Activated CD4-positive, alpha-beta T cell treated with anti-CD3 and anti-CD28 coated beads, Interleukin-2, amount 50 U/mL, for 4 hours (primary cell): ENCODE measurements at places on chromosomes 6 and 20.

DNA sequence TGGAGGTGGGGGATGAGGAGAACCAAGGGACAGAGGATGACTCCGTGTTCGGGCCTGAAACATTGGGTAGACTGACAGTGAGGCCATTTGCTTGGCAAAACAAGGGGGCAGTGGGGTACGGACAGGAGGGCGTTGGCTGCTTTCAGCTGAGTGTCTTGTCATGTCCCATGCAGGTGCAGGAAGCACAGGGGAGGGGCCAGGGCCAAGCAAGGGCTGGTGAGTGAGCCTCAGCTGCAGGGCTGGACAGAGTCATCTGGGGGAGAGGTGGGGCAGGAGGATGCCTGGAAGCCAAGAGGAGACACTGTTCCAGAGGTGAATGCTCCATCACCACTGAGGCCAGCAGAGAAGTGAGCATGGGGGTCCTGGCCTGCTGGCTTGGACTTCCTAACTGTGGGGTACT lies 78.4 kb downstream of the ERMARD start:
- DNase-seq: no peak

- no peak for DNase-seq
These were observed 13.6 kb downstream of the POU3F2 start for GRCh38 chr6:98847779-98848538.

DNA sequence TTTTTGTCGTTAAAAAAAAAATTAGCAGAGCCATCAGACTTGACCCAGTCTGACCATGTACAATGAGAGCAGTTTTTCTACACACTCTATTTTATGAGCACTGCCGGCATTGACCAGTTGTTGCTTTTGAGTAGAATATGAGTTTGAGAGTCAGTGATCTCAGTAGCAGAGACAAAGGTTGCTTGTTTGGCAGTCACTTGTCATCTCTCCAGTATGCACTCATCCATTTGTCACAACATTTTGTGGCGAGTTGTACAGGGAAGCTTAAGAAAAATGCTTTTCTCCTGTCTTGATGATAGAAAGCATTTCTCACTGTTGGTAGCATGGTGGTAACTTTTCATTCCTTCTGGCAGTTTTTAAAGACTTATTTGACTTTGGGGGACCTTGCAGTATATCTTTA lies 159.9 kb downstream of the MMS22L start:
- no peak for DNase-seq

GRCh38 chr6:19836799-19837510 lies at the start of gene ID4:
Gene ID4 (plus strand): TSS chr6:19837370. CDS start chr6:19837755, 385 bp downstream.
- DNase-seq: no peak

GRCh38 chr6:100415768-100416167 lies 49.0 kb downstream of the SIM1 start:
- DNase-seq: no peak

DNA sequence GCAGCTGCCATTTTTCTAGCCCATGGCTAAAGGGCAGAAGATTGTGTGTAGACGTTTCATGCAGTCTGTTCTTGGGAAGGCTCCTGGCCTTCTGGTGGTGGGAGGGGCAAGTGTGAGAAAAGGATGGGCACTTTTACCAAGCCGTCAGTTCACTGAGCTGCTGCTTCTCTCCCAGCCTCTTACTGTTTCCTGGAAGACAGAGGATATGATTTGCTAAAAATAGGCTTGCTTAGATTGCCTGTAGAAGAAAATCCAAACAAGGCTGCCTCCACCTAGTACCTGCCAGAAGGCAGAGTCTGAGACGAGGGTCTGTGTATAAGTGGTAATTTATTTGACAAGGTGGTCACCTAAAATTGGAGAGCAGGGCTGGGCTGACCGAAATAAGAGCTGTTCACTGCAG lies 7.5 kb downstream of the KIZ start:
- no peak for DNase-seq

- no peak for DNase-seq
These were observed 40.1 kb upstream of the TFAP2C start for GRCh38 chr20:56588996-56589395.

- no peak for DNase-seq
These were observed 2.8 kb upstream of the TOMM6 start for GRCh38 chr6:41784581-41785171.

DNA sequence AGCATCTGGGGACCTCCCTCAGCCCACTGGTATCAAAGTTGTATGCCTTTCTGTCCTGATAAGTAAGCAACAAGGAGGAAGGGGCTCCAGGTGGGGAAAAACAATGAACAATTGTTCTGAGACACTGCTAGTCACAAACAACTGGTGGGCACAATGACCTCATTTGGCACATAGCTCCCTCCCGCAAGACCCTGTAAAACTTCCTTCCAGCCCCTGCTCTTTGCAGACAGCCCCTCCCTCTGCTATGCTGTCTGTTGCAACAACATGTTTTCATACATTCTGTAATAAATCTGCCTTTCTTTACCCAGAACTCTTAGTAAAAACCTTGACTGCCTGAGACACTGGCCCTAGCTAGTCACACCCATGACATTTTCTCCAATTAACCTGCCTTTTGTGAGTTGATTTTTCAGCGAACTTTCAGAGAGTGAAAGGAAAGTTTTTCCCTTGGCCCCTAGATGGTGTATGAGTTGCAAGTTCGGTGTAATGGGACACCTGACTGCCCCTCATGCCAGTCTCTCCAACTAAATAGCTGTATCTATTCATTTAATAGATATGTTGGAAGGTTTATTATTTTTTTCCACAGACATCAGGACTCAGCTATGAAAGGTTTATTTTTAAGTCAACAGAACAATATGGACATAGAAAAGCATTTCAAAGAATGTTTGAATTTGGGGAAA lies 142.3 kb upstream of the SLC22A16 start:
- DNase-seq: no peak

DNA sequence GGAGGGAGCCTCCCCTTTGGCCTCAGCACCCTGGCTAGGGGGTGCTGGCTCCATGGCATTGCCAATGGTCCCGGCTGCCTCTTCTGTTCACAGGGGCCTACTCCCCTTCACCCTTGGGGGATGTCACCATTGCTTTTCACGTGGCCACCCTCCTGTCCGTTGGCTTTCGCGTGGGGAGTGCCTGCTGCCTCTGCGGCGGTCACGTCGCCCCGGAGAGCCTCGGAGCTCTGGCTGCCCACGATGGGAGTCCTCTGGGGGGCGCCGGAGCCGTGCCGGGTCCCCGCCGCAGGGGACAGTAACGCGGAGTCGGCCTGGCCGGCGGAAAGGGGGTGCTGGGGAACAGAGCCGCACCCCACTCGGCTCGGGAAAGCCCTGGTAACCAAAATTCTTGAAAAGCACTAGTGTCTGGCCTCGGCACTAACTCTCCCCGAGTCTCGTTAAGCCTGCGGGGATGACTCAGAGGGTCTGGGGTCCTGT lies 661 bp upstream of the HEBP2 start:
- no peak for DNase-seq

DNA sequence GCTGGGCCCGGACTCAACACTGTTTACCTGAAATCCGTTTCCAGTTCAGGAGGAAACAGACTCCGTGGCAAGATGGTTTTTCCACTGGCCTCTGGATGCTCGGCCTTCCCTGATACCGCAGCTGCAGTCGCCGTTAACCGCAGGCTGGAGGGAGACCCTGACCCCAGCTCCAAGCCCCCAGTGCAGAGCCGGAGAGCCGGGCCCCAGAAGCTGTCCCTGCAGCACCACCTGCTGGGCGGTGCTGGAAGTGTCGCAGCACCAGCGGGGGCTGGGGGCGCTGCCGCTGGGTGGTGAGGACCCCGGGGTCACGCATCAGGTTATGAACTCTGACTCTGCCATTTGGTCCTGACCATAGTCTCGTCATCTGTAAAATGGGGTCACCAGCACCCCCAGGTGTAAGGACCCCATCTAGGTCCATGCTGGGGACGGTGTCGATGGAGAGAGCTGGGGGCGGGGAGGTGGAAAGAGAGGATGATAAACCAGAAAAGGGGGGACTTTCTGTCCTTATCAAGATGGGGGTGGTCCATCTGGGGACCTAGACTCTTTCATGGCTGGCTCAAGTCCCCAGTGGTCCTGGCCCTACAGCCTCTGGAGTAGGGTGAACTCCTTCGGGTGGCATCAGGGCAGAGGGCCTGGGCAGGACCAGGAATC lies 20.8 kb upstream of the CHRNA4 start:
- peak; percentile 18 for DNase-seq

GRCh38 chr6:148779142-148779562 lies 32.3 kb downstream of the UST start:
- no peak for DNase-seq

GRCh38 chr6:654136-654535 lies 2.8 kb downstream of the HUS1B start:
- DNase-seq: no peak

- DNase-seq: peak; percentile 46
These were observed 543.4 kb downstream of the CD83 start for GRCh38 chr6:14660806-14661579.

- no peak for DNase-seq
These were observed 135.2 kb upstream of the PRL start for GRCh38 chr6:22432060-22432459.

DNA sequence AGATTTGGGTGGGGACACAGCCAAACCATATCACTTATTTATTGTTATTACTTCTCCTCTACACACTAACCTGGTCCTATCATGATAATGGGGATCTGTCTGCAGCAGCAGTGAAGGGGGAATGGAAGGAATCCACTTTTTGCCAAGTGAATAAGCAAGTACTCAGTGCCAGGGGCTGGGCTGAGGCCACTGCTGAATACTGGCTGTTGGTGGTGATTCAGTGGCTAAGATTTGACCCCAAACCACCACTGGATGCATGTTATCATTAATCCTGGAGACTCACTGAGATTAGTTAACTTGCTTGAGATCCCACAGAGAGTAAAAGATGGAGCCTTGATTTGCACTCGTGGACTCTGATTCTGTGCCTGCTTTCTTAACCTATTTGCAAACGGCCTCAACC lies 127.7 kb downstream of the TSHZ2 start:
- no peak for DNase-seq

DNA sequence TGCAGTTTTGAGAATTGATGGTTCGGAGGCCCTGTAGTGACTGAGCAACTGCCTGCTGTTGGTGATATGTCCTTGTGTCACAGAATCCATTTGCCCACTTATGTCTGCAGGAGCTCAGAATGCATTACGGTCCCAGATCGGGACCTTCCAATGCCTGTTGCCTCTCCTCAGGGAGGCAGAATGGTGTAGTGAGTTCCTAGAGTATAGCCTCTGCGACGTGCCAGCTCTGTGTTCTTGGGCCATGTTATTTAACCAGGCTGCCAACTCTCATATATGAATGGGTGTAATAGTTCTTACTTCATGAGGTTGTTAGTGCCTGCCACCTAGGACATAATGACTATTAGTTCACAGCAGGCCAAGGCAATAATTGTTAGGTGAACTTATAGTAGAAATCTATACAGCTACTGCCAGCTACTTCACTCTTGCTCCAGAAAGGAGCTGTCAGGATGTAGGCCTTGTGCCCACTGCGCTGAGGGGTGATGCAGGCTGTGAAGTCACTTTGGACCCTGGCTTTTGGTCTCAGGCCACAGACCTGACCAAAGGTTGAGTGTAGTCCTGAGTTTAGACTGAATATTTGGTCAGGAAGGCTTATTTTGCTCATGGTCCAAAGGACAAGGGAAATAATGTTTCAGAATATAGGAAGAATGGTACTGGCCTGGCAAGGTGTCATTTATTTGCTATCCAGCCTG lies 82.1 kb downstream of the ASXL1 start:
- DNase-seq: no peak

GRCh38 chr20:54680872-54681619 lies 205.7 kb downstream of the DOK5 start:
- no peak for DNase-seq

DNA sequence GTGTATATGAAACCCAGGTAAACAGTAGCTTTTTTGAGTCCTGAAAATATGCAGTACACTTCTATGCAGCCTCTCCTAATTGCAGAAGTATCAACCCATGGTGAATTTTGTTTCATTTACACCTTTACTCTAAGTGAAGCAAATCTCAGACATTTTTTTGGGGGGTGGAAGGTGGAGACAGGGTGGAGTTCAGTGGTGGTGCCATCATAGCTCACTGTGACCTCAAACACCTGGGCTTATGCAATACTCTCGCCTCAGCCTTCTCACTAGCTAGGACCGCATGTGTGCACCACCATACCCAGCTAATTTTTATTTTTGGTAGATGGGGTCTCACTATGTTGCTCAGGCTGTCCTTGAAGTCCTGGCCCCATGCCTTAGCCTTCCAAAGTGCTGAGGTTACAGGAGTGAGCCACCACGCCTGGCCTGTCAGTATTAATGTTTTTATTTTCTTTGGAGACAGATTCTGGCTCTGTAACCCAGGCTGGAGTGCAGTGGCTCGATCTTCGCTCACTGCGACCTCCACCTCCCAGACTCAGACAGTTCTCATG lies 80.3 kb downstream of the JARID2 start:
- DNase-seq: no peak

GRCh38 chr6:11659757-11660156 lies 118.8 kb downstream of the ADTRP start:
- no peak for DNase-seq

GRCh38 chr6:111973118-111973761 lies 80.7 kb upstream of the CCN6 start:
- peak; percentile 65 for DNase-seq

DNA sequence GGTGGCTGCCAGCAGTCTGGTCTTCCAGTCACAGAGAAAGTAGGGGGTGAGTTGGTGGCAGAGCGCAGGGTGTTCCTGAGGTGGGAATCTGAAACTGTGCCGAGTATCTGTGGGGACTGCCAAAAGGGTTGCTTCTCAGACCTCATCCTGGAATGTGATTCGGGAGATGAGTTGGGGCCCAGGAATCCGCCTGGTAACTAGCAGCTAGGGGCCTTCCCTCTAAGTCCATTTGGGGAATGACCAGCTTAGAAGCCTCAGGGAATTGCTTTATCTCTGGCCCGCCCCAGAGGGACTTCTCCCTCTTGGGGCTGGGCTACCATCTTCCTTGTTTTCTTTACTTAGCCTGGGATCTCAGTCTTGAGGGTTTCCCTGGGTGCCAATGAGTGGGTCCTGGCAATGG lies 49.6 kb downstream of the MOCS1 start:
- DNase-seq: no peak
